ENCODE measurements at places on chromosomes 5 and 9.
A peak's percentile ranks its signal among the peaks of the same experiment; 100 is the strongest.

DNA sequence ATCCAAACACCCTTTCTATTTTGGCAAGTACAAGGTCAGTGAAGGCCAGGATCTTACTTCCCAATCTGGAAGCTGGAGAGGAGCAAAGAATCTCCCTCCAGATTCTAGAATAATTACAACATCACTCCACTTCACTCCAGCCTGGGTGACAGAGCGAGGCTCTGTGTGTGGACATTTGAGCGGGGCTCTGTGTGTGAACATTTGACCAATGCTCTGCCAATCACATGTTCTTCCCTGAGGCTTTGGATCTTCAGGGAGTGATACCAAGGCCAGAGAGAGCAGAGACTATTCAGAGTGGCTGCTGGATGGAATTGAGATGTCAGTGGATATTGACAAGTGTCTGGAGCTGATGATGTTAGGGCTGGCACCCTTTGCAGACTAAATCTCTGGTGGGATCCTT lies 24.7 kb upstream of the ANKRD34B start:
- DNase-seq: no peak

DNA sequence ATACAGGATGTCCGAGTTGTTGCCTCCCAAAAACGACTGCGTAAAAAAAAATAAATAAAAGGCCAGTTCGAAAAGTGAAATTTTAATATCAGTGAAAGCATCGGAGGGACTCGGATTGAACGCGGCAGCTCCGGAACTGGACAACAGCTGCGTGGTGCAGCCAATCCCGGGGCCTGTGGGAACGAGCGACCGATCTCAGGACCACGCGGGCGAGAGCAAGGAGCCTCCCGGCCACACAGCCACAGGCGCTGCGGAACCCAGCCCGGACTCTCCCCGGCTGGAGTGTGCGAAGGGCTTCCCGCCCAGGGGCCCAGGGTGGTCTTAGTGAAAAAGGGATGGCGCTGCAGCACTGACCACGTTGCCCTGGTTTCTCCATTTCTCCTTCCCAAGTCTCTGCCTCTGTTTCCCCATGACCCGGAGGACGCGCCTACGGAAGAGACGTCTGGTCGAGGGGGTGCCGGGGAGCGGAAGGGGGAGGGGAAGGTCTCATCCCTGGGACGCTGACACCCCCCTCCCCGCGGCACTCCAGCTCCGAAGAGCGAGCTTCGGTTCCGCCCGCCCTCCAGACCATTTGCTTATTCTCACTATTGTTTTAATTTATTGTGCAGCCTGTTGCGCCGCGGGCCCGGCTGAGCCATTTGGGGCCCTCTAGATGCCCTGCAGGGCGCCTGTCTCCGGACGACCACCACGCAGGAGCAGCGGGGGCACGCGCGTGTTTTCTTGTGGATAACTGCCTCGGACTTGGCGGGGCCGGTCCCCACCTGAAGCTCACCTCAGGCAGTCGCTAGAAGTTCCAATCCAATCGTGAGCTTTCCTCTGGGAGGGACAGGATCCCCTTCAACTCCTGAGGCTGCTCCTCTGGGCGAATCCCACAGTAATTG lies 303.0 kb downstream of the PARP8 start:
- peak; percentile 62 for DNase-seq

DNA sequence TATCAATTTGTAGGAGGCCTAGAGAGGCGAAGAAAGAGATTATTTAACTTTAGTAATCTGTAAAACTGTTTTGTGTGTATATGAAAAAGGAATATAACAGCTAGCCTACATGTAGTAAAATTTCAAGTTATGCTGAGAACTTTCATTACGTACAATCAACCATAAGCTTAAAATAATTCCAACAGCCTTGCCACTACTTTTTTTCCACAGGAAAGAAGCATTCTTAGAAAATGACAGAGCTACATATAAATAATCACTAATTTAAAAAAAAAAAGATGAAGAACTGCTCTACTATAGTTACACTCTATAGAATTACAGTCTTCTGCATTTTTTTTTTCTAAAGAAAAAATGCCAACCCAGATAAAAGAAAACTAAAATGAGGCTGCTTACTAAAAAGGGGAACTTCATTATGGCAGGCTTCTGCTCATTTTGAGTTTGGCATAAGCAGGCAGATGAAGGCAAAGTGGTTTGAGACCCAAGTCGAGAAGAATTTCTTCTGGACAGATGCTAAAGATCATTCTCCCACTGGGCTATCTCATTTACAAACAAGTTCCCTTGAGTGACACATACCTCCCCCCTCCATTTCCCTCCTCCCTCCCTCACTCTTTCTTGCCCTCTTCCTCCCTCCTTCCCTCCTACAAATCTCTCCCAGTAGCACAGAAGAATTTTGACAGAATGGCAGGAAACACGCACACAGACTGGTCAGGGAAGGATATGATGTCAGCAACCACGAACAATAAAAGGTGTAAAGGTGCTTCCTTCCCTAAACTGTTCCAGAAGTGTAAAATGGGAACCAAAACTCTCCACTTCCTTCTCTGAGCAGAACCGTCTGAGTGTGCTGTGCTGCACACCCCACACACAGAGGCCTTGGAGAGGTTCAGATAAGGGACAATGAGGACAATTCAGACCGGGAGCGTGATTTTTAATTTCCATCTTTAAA lies 56.1 kb downstream of the MEF2C start:
- DNase-seq: peak; percentile 81

DNA sequence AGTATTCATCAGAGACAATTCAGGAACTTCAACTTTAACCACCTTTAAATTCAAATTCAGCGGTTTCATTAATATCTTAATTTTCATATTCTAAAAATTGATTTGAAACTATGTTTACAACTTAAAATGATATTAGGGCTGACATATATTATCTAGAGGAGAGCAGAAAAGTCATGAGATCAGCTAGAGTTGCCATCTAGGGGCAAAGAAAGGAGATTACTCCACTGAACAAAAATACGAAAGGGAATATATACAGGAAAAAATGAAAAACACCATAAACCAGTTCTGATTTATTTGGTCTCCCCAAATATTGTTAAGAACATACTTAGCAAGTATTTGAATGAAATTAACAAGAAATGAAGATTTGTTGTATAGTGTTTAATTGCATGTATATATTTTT lies 946.3 kb downstream of the DTWD2 start:
- DNase-seq: peak; percentile 6

- peak; percentile 58 for DNase-seq
Observed at GRCh38 chr9:77953590-77953989, 78.0 kb downstream of the GNAQ start.

Data from foreskin fibroblast (primary cell).